Esophagus (tissue), 2 donors: ENCODE measurements at places on chromosomes 5 and 9. TPM values are rescaled to one million over a fixed set of nuclear protein-coding genes. Genes with fewer than 3 reads are reported as not detected.

ESM1 gene
- 0.16 TPM for polyA plus RNA-seq

LPCAT1 gene
- polyA plus RNA-seq = 6.3 TPM

ZFP2 gene
- 0.86 TPM for polyA plus RNA-seq

CTXN3 gene
- polyA plus RNA-seq = 0.14 TPM

TNPO1 gene
- polyA plus RNA-seq = 14.5 TPM

DPYSL3 gene
- 7.2 TPM for polyA plus RNA-seq

C9orf153 gene
- polyA plus RNA-seq = 0.14 TPM

REXO4 gene
- 10.6 TPM for polyA plus RNA-seq

SPINK4 gene
- not detected for polyA plus RNA-seq

BRINP1 gene
- polyA plus RNA-seq = 0.18 TPM

IRX2 gene
- 2.1 TPM for polyA plus RNA-seq

PCDHA1 gene
- polyA plus RNA-seq = not detected
